GM10248 (cell line): ENCODE measurements at places on chromosomes 3 and 15.

- no peak for DNase-seq
Measured at GRCh38 chr15:29259233-29259632, 10.4 kb downstream of the NSMCE3 start.

- DNase-seq = no peak
Measured at GRCh38 chr3:86618706-86619105, 372.2 kb downstream of the VGLL3 start.

DNA sequence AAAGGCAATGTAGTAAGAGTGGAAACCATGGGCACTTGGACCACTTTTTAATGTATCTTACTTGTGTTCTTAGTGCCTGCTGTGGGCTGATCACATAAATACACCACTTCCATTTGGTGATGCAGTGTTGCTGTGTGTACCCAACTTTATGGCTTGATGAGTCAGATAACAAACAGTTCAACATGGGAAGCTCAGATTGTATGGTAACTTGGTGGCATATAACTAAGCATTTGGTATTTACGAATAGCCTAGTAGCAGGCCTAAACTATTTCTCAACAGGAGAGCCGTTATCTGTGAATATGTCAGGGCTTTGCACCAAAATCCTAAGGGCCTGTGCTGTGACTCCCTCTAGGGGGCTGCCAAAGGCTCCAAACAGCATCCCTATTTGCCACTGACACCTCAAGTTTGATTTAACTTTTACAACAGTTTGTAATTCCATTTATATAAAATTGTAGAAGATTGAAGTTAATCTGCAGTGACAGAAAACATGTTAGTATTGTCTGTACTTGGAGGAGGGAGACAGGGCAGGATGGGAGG is 640.4 kb upstream of the CADM2 start:
- no peak for DNase-seq

DNA sequence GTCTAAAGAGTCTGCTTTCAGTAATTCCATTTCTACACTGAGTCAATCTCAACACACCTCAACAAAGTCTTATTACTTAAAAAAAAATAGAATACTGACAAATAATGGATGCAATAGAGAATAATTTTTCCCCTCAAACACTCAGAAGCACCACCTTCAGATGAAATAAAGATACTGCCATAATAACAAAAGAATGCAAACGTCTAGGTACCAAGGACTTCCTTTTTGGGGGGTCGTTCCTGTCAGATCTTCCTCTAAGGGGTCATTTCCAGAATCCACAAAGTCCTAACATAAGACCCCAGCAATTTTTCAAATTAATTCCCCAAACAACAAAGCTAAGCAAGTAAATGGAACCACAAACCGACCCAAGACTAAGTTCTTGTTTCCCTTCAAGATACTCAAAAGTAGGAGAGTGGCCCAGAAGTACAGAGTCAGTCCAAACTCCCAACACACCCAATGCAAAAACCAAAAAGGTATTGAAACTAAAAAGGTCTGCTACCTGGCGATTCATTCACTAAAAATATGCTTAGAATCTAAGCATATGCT is 1.3 kb downstream of the RYK start:
- DNase-seq = no peak

- DNase-seq = no peak
Measured at GRCh38 chr3:71432044-71432975, 151.2 kb downstream of the FOXP1 start.
